ENCODE measurements at places on chromosomes 7 and 10. TPM values are rescaled to one million over a fixed set of nuclear protein-coding genes. Genes with fewer than 3 reads are reported as not detected.
A peak's percentile ranks its signal among the peaks of the same experiment; 100 is the strongest.

The HPSE2 gene
- total RNA-seq: not detected

The IQUB gene
- total RNA-seq: 0.88 TPM

The ARHGAP22 gene
- total RNA-seq: 45.6 TPM

The TFPI2 gene
- 8.7 TPM for total RNA-seq

The SPDYE1 gene
- total RNA-seq: not detected

- no peak for DNase-seq
Measured at GRCh38 chr7:79093421-79093820, 360.0 kb downstream of the MAGI2 start.

- peak; percentile 18 for DNase-seq
Measured at GRCh38 chr10:101834341-101834740, 9.3 kb downstream of the KCNIP2 start.

DNA sequence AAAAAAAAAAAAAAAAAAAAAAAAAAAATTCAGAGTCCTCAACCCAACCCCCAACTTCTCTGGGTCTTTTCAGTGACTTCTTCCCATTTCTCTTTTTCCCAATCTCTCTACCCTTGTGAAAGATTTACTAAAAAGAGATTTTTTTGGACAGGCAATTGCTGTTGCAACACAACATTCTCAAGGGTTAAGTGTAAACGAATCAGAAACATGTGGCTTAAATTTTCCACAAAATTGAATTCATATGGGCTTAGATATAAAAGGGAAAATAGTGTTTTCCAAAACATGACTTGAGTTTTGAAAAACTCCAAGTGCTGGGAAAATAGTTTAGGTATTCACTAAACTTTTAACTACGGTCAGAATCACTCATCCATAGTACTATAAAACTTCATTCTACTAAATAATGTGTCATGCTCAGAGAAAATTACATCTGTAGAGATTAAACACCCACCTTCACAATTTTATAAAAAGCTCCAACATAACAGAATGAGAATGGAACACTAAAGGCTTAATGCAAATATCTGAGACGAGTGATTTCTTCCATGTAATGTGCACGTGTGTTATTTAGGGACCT is 643.1 kb downstream of the PARD3 start:
- DNase-seq: no peak

- peak; percentile 65 for DNase-seq
Measured at GRCh38 chr10:73889014-73889413, 14.7 kb upstream of the CAMK2G start.

DNA sequence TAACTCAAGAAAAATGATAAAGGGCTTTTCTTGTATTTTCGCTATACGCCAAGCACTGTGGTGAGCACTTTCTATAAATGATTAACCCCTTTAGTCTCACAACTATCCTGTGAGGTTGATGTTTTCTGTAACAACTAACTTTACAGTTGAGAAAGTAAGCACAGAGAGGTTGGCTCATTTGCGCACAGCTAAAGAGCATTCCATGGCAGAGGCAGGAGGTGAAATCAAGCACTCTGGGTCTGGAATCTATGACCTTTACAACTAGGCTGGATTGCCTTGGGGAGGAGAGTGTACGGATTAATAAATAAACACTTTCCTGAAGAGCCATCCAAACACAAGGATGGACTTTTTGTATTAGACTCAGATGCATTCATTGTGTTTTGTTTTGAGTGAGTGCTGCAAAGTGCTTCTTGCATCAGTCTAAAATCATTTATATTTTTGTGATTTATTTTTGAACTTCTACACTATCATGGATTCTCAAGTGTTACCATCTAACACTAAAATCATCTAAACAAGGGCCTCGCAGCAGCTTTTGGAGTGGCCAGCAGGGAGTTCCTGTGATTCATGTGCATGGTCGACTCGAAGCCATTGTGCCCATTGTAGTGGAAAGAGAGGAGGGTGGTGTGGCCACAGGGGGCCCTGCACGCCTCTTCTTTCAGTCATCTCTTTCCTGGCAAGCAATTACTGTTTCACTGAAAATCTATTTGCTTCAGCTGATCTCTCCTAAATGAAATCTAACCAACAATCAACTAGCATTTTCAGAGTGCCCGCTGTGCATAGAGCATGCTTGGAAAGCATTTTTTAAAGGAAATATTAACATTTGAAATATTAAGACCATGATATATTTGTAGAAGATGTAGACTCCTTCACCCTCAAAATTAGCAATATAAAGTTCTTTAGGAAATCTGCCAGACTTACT is 633.4 kb upstream of the COBL start:
- DNase-seq: no peak

GRCh38 chr7:45229156-45229920 is 71.7 kb downstream of the RAMP3 start:
- DNase-seq: no peak

GRCh38 chr10:22927661-22928403 is at the start of gene ARMC3:
Gene ARMC3 (plus strand): TSS chr10:22928053. CDS start chr10:22931997, 3,944 bp downstream.
- DNase-seq: peak; percentile 71

GRCh38 chr10:60834401-60834800 is 56.1 kb downstream of the CDK1 start:
- no peak for DNase-seq

GRCh38 chr7:53485354-53485753 is 449.9 kb downstream of the POM121L12 start:
- no peak for DNase-seq
